SJSA1 (cell line): ENCODE measurements at places on chromosomes 2 and 18.

GRCh38 chr2:123720760-123721159, 304.3 kb upstream of the CNTNAP5 start:
- no peak for DNase-seq

- DNase-seq: no peak
Measured at GRCh38 chr2:112725545-112726457, 5.0 kb downstream of the NT5DC4 start.

GRCh38 chr2:238173692-238174091, 14.9 kb downstream of the ERFE start:
- no peak for DNase-seq

- no peak for DNase-seq
Measured at GRCh38 chr2:117470311-117471095, 344.0 kb upstream of the DDX18 start.

DNA sequence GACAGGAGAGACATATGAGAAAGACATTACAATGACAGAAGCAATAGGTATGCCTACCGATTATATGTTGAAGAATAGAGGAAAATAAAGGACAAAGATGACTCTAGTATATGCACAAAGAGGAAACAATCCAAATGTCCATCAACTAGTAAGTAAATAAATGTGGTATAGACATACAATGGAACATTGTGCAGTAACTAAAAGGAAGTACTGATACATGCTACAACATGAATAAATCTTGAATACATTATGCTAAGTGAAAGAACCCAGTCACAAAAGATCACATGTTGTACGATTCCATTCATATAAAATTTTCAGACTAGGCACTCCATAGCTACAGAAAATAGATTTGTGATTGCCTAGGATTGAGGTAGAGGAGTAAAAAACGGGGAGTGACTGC, 28.5 kb upstream of the PGAP1 start:
- no peak for DNase-seq

- DNase-seq: no peak
Measured at GRCh38 chr2:165629776-165630175, 160.3 kb downstream of the CSRNP3 start.

GRCh38 chr2:111883661-111884591, at the start of gene ANAPC1:
TSS of gene ANAPC1 (minus strand) at chr2:111884193. CDS start at chr2:111880825, 3,368 bp downstream.
- peak; percentile 83 for DNase-seq

- DNase-seq: peak; percentile 96
Measured at GRCh38 chr2:27078267-27079194, at the start of gene EMILIN1. TSS of gene EMILIN1 (plus strand) at chr2:27078615. CDS start at chr2:27079066, 451 bp downstream.

- no peak for DNase-seq
Measured at GRCh38 chr18:67280486-67281242, 235.9 kb downstream of the DSEL start.

DNA sequence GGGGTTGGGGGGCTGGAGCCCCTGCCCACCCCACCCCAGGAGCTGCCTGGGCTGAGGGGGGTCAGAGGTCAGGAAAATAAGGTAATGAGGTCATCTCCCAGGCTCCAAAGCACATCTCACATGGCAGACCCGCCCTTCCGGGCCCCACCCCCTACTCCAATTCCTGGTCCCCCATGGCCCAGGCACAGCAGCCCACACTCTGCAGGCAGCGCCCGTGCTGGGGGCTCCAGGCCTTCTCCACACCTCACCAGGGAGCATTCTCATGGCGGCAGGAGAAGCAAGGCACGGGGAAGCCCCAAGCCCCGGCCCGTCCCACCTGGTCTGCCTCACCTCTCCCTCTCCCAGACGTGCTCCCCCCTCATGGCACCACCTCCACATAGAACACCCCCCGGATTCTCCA, 43.8 kb downstream of the AQP12A start:
- no peak for DNase-seq

- DNase-seq: no peak
Measured at GRCh38 chr18:289026-289425, 21.2 kb upstream of the THOC1 start.

- DNase-seq: no peak
Measured at GRCh38 chr2:41540272-41540998, 507.4 kb upstream of the PKDCC start.

DNA sequence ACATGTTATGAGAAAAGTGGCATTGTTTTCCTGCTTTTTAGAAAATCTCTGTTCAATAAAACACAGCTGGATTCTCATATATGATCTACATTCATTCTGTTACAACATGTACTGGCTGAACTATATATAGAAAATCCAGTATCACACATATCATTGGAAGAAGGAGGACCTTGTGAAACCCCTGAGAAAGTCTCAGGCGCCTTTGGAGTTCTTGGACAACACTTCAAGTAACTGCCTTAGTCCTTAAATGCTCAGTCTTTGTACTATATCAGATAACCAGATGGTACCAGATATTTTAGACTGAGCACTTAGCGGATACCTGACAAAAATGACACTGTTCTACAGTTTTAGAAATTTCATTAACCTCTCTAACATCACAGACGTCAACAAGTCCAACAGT, 72.2 kb downstream of the ACVR1 start:
- no peak for DNase-seq

DNA sequence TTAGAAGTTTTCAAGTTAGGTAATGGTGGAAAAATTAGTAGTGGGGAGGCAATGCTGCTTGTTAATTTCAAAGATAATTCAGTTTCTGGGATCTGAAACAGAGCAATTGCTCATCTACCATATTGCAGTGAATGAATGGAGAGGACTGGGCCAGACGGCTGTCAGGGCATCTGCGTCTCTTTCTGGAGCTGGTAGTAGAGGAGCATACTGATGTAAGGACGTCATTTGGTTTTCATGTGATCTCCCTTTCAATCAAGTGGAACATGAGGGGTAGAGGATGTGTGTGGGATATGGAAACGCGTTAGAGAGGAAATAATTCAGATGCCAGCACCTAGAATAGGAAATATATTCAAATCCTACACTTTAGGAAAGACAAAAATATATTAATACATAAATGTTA, 490.3 kb downstream of the ADCYAP1 start:
- no peak for DNase-seq

- no peak for DNase-seq
Measured at GRCh38 chr2:230161184-230161583, 58.6 kb downstream of the SP110 start.

GRCh38 chr2:156399950-156400705, 36.1 kb upstream of the GPD2 start:
- peak; percentile 83 for DNase-seq

GRCh38 chr18:34624551-34624950, 85.5 kb upstream of the DTNA start:
- no peak for DNase-seq
